ENCODE measurements at places on chromosomes 7 and 10.
A peak's percentile ranks its signal among the peaks of the same experiment; 100 is the strongest.

DNA sequence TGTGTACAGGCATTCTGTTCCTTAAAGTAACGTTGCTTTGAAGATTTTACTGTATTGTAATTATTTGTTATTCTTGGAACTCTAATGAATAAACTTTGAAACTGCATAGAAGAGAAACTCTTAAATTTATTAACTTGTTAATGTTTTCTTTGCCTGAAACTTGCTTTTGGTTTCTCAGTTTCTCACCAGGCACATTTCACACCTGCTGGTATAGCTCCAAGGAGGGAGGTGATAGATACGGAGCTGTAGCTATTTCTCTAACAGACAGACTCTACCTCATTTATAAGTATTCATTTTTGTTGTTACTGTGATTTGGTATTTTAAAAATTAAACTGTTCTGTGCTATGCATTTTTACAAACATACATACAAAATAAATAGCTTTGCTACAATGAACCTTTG lies 32.7 kb downstream of the R3HCC1L start:
- no peak for DNase-seq

DNA sequence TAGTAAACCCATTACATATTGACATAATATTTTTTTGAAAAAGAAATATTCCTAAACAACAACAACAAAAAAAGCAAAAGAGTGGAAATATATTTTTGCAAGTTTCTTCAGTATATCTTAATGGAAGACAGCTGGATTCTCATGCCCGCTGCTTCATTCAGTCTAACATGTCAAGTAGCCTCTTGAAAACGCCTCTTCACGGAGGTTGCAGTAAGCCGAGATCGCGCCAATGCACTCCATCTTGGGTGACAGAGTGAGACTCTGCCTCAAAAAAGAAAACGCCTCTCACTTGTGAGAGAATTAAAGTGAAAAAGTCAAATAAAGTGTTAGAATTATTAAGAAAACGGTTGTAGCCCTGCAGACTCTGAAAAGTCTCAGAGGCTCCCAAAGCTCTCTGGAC lies 1.3 kb downstream of the CUTC start:
- no peak for DNase-seq

DNA sequence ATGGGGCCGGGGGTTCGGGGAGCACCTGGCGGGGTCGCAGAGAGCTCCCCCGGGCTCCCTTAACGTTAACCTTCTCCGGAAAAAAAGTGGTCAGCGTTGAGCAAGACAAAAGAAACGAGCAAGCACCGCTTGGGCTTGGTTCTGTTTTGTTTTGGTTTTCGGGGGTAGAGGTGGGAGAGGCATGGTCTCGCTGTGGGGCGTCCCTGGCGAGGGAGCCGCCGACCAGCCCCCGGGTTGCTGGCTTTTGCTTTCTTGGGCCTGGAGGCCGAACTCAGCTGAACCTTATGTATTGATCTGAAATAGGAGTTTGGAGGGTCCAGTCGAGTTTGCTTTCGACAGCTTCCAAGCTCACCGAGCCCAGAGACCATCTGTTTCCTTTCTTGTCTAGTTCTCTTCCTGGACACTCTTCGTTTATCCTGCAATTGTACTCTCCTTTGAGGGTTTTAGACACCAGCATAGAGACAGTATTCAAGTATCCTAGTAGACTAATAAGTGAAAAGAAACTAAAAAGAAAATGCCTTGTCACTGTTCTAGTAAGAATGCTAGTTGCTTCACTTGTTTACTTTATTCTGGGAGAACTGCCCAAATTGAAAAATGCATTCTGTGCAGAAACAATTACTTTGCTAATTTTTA lies 980 bp downstream of the FHIP2A start:
- DNase-seq = peak; percentile 43

DNA sequence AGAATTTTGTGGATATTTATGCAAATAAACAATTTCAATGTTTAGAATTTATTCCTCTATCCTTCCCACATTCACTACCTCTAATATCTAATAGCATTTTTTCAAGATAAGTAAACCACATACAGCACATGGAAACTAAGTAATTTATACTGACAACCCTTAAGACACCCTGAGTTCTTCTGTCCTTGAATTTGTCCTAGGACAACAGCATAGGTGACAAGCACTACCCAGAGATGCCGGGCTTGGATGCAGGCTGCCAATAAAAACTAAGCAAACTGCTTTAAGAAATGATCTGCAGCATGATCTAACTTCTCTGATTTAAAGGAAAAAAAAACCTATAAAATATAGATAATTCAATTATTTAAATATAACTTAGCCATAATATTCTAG lies 22.7 kb downstream of the NT5C3A start:
- no peak for DNase-seq

DNA sequence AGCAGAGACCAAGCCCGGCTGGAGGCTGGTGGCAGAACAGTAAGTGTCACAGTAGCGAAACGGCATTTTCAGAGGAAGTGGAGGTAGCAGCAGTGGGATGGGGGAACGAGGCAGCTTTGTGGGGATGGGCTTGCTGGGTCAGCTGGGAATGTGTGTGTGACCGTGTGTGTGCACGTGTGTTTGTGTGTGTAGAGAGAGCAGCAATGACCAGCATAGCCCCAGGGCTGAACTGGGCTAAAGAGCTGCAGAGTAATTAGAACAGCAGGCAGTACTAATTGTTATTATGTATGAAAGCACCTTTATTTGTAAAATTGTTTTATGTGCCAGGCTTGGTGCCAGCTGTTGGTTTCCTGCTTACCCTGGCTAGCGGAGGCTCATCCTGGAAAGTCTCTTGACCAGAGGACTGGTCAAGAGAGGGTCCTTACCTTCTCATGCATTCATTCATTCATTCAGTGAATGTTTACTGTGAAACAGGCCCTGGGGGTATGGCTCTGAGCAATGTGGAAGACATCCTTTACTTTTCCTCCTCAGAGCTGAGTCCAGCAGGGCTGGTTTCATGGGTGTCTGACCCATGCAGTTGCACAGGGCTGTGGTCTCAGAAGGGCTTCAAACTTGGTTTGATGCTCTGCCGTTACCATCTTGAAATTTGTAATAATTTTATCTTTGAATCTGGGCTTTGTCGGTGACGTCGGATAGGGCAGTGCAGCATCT lies 184.6 kb downstream of the SEC23IP start:
- no peak for DNase-seq

- no peak for DNase-seq
Observed at GRCh38 chr10:132396494-132397035, 435 bp upstream of the PWWP2B start.

DNA sequence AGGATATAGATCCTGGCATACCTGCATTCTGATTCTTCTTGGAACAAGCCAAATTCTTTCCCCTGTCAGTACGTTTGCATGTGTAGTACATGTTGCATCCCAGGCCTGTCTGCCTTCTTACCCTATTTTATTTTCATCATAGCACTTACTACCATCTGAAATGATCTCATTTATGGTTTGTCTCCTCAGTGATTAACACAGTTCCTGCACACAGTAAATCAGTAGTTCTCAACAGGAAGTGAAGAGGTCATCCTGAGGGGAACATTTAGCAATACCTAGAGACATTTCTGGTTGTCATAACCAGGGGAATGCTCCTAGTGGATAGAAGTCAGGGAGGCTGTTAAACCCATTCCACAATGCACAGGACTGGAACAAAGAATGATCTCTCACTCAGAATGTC lies 38.2 kb upstream of the SLC26A4 start:
- no peak for DNase-seq

DNA sequence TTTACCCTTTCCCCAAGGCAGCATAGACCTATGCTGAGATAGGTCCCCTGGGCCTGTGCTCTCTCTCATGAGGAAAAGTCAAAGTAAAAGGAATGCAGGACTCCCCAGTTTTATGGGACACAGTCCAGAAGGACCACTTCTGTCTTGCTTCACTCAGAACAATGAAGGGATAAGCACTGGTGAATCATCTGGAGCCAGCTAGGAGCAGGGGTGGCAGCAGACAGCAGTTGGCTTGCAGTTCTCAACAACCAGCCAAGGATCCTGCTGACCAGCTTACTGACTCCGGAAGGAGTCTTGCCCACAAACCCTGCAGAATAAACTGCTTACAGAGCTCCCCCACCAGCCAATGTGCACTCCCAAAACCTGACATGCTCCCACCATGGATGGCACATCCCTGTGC lies 152.1 kb upstream of the GHITM start:
- no peak for DNase-seq

DNA sequence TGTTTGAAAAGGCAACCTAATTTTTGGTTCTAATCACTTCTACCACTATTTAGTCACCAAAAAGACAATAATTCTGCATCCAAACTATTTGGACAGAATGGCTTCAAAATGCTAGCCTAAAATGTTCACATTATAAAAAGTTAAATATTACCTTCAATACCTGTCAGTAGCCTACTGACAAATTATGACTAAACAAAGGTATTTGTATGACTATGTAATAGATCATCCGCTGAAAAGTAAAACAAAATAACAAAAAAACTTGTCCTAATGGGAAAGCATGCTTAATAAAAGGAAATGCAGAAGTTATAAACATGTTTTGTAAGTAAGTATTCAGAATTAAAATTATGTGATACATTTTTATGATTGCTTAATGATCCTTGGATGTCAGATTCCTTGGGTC lies 36.6 kb downstream of the CD36 start:
- DNase-seq = no peak

- DNase-seq = no peak
Observed at GRCh38 chr10:76874896-76875295, 762.7 kb downstream of the KCNMA1 start.

GRCh38 chr7:65926588-65926987 lies 53.7 kb downstream of the VKORC1L1 start:
- DNase-seq = no peak

GRCh38 chr7:111740942-111741341 lies 178.7 kb upstream of the IMMP2L start:
- DNase-seq = no peak

- DNase-seq = no peak
Observed at GRCh38 chr10:129963641-129964501, at the start of gene EBF3. TSS of gene EBF3 (minus strand) at chr10:129964274. CDS start at chr10:129963768, 506 bp downstream.

GRCh38 chr10:72063703-72064391 lies 24.5 kb downstream of the SPOCK2 start:
- no peak for DNase-seq

DNA sequence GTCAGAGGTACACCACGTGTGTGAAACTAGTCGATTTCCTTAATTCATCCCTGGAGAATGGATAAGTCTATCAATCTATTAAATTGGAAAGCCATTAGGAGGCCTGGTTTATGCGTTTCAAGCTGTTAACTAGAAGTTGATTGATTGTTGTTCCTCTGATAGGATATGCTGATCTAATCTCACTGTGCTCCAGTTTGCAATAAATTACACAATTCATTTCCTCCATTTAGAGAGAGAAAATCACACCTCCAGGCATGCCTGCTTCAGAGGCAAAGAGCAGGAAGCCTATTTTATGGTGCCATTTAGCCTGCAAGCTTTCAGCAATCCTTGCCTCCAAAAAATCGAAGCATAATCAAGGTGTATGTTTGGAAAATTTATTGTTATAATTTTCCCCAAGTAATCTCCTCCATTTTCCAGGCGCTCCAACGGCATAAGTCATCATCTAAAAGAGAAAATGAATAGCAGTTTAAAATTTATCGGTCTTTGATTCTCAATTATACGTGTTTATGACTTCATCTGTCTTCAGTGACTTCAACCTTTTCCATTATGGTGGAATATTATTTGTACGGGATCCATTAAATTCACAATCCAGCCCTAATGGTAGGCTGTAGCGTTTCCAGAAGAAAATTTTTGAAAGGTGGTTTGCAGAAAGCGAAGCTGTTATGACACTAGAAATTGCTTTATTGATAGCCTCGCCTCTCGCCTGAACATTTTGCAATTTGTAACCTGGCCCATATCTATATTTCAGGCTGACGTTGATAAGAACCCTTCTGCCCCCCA lies 42.9 kb upstream of the HMX3 start:
- DNase-seq = no peak

DNA sequence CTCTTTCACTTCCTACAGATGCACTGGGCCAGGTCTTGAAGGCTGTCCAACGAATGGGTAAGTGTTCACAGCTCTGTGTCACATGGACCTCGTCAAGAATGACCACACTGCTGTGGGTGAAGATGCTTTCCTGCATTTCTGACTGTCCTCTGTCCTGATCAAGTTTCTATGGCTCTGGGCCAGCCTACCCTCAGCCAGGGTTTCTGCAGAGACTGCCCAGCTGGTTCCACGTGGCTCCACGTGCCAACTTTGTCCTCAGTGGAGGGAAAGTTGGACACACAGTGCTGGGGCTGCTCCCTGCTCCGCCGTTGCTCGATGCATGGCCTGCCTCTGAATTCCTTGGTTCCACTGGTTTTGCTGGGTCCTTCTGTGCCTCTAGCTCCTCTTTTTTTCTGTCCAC lies 152.3 kb downstream of the EGFR start:
- DNase-seq = no peak

GRCh38 chr7:135736586-135737305 lies 8.8 kb upstream of the SLC13A4 start:
- no peak for DNase-seq

DNA sequence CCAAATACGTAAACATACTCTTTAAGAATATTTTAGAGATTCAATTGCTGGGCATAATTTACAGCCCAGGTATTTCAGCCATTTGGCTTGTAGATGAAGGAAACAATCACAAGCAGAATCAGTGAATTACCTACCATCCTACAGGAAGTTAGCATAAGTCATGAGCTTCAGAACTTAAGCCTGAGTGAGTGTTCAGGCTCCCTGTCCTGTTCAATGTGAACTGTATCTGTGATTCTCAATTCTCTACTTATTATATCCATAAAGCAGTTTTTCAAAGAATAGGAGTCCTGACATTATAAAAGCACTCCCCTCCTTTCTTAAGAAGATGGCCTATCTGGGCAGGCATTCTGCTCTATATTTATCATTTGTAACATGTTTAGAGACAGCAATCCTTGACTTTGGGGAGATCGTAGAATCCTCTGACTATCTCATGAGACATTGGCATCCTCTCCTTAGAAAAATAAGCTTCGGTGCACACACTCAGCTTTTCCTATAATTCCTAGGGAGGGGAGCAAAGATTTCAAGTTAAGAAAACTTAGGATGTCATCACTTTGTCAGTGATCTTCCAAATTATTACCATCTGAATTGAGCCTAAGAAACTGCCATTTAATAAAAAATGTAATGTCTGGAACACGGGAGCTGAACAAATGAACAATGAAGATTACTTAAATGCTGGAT lies 645.2 kb upstream of the IGFBP3 start:
- no peak for DNase-seq

DNA sequence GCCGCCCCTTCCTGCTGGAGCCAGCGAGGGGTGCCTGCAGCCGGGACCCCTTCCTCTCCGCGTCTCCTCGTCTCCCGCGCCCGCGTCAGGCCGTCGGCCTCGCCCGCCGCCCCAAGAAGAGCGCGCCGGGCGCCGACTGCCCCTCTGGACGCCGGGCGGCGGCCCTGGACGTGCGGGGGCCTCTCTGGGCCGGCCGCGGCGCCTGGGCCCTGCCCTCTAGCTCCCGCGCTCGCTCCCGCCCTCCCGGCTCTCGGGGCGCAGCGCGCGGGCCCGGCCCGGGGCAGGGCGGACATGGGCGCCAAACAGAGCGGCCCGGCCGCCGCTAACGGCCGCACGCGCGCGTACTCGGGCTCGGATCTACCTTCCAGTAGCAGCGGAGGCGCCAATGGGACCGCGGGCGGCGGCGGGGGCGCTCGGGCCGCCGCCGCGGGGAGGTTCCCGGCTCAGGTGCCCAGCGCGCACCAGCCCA lies 704 bp downstream of the ZNRF2 start:
- no peak for DNase-seq
